NCI-H1092 (cell line): ENCODE measurements at places on chromosomes 5 and 9.

DNA sequence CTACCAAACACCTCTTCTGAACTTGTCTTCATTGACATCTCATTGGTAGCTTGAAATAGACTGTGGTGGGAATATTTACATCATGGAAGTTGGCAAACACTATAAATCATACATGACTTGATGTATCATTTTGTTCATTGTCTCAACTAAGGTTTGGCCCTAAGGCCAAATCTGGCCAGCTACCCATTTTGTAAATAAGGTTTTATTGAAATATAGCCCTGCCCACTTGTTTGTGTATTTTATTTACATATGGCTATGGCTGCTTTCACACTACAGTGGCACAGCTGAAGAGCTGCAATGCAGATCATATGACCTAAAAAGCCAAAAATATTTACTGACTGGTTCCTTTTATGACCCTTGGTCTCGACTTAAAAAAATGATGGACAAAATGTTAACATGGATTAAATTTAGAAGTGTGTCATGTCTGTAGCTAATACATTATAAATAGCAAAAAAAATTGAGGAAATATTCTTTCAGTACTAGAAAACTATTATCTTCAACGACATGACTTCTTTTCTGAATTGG, 22.1 kb downstream of the FAM240B start:
- DNase-seq: no peak

DNA sequence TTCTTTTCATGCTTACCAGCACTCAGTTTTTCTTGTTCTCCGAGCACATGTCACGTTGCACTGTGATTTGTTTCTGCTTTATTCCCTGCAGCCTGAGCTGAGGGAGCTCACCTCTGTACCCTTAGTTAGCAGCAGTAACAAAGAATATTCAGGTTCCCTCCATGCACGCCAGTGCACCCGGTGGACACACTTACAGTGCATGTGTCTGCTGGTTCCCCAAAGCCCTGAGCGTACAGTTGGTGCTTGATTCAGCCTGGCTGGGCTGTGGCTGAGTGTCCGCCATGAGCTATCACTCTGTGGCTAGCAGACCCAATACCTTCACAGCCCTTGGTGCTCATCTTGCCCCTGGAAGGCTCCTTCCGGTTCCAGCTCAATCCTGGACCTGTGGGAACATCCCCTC, 93.5 kb downstream of the MVB12B start:
- no peak for DNase-seq

- DNase-seq: no peak
Observed at GRCh38 chr5:17305017-17305416, 87.6 kb downstream of the BASP1 start.

GRCh38 chr5:112385969-112386368, 33.1 kb downstream of the EPB41L4A start:
- DNase-seq: no peak

DNA sequence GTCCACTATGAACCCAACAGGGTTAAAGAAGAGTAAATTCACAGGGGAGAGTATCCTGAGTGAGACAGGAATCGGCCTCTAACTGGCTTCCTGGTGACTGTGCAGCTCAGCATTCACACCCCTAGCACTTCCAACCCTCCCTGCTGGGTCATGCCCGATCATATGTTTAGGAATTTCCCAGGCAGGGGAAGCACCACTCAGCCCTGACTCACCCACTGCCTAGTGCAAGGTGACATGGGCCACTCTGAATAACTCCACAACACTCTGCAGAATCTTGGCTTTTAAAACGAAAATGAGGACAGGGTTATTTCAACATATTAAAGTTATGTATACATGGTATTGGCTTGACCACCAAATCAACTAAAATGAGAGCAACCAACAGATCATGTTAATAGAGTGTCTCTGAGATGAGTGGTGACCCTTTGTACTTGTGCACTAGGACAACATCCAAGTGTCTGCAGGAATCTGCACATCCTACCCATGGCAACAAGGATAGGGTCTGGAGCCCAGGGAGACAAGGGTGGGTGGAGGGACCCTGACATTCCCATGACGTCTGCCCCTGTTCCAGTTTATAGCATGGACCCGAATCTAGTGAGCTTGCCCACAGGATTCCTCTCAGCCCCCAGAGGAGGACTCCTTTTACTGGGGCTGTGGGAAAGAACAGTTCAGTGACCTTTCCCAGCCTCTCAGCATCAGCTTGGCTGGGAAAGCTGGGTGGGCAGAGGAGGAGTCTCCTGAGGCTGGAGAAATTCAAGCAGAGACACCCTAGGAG, 485.8 kb downstream of the SEMA5A start:
- no peak for DNase-seq

DNA sequence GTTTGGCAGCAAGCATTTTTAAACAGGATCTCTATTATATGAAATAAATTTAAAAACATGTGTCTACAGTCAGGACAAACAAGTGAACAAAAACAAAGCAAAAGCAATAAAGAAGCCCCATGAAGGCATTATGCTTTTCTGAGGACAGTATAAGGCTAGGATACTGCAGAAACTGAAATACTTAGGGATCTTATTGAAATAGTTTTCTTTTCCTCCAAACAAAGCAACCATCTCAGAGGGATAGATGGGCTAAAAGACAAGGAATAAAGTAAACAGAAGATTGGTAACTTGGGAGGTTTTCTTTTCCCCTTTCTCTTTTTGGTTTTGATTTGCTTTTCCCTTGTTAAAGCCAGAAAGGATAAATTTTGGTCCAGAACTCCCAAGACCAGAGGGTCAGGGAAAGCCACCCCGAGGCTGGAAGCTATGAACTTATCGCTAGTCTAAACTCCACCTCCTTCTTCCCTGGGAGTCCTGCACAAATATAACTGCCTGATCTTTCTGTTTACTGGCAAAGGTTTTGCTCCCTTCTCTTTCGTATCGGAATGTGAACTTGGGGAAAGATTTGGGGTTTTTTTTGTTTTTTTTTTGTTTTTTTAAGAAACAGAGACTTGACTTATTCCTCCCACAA, 164.0 kb downstream of the GHR start:
- no peak for DNase-seq

DNA sequence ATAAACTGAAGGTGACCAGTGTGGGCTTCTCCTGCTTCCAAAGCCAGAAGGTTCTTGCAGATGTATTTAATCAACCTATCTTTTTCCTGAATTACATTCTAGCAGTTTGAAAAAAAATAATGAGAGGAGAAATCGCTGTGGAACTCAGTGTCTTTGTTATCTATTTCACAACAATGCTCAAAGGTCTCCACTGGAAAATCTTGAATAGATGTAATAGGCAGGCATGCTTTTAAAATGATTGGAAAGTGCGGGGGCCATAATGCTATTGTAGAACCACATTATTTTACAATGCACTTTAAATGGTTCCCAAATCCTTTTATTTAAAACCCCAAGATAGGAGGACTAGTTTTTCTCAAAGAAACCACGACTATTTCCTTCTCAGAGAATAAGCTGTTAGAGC, 23.3 kb downstream of the ENC1 start:
- no peak for DNase-seq

- no peak for DNase-seq
Observed at GRCh38 chr9:24090566-24090965, 264.5 kb upstream of the ELAVL2 start.

DNA sequence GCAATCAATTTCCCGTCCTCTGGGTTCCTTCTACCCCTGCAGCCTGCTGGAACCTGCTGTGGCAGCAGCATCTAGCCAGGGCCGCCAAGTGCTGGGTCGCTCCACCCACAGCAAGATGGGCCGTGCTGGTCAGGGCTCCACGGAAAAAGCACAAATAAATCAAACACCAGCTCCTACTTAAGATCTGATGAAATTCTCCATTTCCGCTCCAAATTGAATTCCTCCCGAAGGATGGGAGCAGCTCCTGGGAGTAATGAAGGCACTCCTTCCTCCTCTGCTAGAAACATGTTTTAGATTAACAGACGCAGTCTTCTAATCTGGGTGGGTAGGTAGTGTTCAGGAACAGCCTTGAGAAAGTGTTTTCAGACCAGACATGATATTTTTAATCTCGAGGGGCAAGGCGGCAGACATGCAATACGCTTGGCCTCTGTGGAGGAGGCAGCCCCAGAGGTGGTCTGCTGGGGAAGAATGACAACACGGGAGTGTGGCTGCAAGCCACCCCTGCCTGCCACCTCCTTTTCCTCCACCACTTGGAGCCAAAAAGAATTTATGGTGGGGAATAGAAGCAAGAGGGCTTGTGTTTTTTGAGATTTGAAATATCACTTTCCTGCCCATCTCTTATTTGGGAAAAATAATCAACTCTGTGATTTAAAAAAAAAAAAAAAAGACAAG, 194.1 kb downstream of the AOPEP start:
- no peak for DNase-seq

- DNase-seq: no peak
Observed at GRCh38 chr9:4689687-4690104, 10.3 kb downstream of the CDC37L1 start.

DNA sequence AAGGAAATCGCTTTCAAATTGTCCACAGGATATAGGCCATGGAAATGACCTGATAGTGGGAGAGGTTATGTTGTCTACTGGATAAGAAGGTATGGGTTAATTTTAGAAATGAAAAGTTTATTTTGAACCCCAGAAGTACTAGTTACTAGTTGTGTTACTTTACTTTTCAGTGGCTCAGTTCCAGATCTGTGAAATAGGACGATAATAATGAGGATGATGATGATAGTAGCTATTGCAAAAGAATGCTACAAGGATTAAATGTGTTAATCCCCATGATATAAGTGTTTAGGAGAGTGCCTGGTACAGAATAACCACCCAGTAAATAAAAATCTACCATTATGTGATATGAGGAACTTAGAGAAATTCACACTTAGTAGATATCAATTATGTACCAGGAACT, 120.8 kb downstream of the PDE4D start:
- DNase-seq: no peak

DNA sequence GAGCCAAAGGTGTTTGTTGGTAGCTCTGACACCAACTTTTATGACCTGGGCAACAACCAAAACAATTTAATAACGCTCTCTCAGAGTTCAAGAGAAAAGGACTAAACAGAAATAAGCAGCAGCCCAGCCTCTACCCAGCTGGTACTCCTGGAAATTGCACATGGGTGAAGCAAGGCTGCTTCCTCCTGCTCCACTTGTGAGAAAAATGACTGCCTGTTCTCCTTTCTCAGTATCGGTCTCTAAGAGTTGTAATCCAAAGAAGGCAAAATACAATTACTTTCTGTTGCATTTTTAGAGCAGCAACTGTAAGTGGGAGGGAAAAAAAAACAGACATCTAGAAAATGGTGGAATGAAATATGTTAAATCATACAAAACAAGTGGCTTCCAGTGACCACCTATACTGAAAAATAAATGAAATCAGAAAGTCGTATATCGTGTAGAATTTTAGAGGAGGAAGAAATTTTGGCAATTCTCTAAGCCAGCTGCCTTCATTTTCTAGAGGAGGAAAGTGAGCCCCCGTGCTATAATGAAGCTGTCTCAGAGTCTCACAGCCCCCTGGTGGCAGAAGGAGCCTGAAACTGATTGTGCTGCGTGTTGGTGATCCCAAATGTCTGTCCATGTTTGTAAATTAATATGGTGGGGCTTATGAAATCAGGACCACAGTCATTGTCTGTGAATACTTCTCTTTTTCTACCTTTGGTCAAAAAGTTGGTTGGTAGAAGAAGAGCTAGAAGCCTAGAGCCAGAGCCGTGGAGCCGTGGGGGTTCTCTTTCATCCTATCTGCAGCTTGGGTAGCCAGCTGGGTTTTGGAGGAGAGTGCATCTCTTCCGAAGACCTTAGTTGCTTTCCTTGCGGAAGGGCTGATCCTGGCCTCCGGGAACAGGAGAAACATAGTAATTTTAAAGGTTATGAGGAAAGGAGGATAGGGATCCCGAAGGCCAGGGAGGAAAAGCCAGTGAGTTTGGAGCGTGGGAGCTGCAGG, 139.9 kb downstream of the PIP5K1B start:
- DNase-seq: peak; percentile 29

DNA sequence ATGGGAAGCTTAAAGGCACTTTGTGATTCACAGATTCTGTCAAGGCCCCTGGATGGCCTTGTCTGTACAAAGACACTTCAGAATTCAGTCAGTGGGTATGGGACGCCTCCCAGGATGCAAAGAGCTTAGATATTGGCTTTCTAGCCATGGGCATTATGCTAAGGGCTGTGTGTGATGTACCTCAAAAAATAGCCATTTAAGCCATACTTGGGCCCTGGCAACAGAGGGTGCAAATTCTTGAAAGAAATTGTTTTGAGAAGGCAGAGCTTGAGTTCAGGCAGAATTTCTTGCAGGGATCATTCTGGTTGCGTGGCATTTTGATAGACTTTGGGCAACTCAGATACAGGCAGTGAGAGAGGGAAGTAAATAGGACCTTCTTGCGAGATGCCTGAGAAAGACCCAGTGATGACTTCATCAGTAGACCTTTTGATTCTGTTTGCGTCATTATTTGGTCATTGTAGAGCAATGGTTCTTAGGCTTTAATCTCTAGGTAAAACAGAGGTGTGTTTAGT, 3.9 kb downstream of the CYFIP2 start:
- DNase-seq: no peak

DNA sequence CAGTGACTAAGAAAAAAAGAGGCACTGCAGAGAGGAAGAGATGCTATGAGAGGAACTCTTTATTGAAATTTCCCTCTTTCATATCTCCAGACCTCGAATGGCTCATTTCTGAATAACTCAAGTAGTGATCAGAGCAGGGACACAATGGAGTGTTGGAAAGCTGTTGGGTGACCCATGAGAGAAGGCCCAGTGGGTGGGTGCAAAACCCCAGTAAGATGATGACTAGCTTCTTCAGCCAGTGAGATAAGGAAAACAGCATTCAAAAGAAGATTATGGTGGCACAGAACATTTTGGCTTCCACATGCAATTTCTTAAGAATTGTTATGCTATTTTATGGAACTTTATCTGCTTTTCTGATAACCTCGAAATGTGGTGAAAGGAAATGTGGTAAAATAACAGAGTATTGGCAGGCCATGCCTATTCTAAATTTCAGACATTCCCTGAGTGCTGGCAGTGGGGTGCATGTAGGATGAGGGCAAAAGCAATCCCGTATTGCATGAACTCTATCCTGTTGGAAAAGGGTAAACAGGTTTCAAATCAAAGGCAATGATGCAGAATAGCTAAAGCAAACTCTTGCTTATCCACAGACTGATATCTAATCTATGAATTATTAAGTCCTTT, 128.0 kb upstream of the KLF9 start:
- DNase-seq: no peak

- DNase-seq: peak; percentile 55
Observed at GRCh38 chr9:35604578-35605350, at the start of gene TESK1. Gene TESK1, plus strand, starts transcription at chr9:35605262. Its CDS starts 358 bp downstream, at chr9:35605620.

- DNase-seq: no peak
Observed at GRCh38 chr5:135323701-135324132, 75.3 kb downstream of the MACROH2A1 start.

DNA sequence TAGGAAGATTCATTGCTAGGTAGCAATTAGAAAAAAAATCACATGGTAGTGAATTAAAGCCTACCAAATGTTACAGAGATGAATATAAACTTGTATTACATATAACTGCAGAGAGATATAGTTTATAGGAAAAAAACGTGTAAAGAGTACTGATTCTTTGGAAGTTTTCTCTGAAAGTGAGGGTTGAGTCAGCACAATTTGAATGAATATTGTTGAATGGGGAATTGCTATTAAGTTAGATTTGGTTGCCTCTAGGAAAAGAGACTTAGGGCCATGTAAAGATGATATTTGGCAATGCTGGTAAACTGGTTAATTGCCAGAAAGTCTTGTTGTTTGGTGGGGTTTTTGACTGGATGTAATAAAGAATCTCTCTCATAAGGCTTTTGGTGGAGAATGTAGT, 37.2 kb upstream of the TAL2 start:
- DNase-seq: no peak
